ENCODE measurements at places on chromosomes 13 and 19. TPM values are rescaled to one million over a fixed set of nuclear protein-coding genes. Genes with fewer than 3 reads are reported as not detected.

Gene HIPK4
- total RNA-seq: not detected

Gene WDR88
- total RNA-seq: not detected

Gene ONECUT3
- total RNA-seq: not detected

DNA sequence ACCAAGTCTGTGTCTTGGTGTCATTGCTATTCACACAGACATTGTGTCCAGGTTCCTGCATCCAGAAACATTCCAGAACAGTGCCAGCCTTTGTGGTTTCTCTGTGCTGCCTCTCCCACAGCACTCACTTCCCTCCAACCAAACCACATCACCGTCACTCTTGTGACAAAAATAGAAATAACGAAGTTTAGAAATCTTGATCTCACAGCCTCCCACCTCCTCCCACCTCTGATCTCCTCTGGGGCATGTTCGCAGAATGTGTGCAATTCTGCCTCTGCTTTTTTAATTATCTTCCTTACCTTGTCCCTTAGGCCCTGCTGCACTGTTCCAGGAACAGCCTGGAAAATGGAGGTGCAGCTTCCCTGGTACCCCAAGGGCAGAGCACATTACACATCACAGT, 8.7 kb upstream of the SERPINE3 start:
- no peak for DNase-seq

GRCh38 chr13:41596190-41596589, 138.8 kb downstream of the RGCC start:
- no peak for DNase-seq

DNA sequence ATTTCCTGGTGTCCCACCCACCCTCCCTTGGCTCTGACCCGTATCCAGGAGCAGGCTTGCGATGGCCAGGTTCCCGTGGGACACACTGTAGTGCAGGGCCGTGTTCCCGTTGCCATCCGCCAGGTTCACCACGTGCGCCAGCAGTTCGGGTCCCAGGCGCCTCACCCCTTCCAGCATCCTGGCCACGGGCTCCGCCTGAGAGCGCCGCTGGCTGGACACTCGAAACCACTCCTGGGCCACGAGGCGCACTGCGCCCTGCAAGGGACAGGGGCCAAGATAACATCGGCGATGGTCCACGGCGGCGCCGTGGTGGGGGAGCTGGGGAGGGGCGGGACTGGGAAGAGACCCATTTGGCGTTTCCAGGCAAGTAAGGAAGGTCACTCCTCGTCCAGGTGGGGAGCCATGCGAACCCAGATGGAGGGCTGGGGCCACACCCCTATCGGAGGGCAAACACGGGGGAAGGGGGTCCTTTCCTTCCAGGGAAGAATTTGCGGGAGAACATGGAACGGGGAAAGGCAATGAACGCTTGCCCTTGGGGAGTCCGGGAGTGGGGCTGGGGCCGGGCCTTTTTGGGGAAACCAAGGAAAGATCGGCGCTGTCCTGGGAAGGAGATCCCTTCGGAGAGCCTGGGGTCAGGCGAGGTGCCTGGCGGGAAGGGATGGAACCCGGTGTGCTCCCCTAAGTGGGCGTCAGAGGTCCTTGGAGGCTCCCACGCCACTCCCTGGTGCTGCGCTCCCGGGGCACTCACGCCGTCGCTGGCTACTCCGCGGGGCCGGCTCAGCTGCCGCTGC, 9.9 kb downstream of the KANK3 start:
- peak; percentile 63 for DNase-seq

- DNase-seq: no peak
These were observed 72.1 kb downstream of the KATNAL1 start for GRCh38 chr13:30235216-30235615.

DNA sequence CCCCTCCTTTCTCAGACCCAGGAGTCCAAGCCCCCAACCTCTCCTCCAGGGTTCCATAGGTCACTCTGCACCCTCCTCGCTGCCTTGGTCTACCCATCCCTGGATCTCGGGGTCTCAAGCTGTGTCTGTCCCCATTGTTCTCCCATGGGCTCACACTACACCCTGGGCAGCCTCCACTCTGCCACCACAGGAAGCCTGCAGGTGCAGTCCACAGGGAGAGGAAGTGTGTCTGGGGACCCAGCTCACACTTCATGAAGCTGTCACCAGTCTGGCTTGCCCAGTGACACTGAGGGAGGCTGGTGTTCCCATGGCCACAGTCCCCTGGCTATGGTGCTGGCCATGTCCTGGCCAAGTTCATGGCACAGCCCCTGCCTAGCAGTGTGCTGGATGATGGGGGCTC, 5.3 kb downstream of the NECTIN2 start:
- peak; percentile 16 for DNase-seq

- DNase-seq: peak; percentile 65
These were observed at the start of gene FFAR3 for GRCh38 chr19:35357867-35358573. FFAR3 (plus strand) TSS chr19:35358460; CDS start chr19:35358891, 431 bp downstream.

GRCh38 chr19:313169-313987, 22.2 kb upstream of the PLPP2 start:
- DNase-seq: no peak

Data from right cardiac atrium (tissue), 5 donors.